ENCODE measurements at places on chromosomes 2 and 18.

DNA sequence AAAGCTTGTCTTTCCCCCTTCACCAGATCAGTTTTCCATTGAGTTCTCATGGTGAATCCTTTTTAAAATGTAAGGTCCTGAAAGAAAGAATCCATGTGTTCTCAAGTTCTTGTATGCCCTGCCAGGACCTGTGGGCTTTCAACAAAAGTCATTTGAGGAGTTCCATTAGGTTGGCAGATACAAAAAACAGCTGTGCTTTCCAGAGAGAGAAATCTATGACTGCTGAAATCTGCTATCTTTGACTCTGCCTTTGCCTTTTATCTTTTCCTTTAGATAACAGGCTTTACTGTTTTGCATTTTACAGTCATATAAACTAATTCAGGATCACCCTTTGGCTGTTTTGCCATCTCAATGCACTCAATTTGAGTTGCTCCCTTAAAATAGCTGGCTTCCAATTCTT lies 59.7 kb downstream of the CXCR4 start:
- no peak for DNase-seq

DNA sequence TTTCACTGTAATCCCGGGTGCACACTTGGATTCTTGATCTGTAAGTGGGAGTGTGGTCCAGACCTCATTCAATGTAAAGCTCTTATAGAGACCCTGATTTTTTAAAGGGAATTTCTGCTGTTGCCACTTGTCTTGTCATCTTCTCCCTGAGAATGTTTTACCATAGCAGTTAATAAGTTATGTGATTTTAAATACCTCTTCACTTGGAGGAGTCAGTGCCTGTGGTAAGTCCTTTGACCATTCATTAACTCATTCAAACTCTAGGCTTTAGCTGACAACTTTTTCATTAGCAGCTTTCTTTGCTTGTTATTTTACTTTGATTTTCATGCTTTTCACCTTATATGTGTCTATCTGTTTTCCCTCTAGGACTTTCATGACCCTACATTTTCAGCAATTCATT lies 51.3 kb downstream of the FMNL2 start:
- no peak for DNase-seq

DNA sequence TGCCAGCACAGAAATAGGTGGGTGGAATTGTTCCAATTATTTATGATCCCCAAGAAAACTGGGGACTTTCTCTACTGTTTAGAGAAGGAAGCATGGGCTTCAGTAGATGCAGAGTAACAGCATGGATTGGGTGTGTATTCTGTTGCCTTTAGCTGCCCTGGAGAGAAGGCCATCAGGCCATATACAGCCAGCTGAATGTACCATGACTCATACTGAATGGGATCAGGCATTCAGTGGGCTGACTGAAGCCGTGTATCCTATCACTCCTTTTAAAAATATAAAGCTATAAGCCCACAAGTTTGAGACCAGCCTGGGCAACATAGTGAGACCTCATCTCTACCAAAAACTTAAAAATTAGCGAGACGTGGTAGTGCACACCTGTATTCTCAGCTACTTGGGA lies 16.7 kb upstream of the PLEKHM3 start:
- no peak for DNase-seq

GRCh38 chr2:232772531-232772930 lies 3.8 kb downstream of the KCNJ13 start:
- DNase-seq: no peak

DNA sequence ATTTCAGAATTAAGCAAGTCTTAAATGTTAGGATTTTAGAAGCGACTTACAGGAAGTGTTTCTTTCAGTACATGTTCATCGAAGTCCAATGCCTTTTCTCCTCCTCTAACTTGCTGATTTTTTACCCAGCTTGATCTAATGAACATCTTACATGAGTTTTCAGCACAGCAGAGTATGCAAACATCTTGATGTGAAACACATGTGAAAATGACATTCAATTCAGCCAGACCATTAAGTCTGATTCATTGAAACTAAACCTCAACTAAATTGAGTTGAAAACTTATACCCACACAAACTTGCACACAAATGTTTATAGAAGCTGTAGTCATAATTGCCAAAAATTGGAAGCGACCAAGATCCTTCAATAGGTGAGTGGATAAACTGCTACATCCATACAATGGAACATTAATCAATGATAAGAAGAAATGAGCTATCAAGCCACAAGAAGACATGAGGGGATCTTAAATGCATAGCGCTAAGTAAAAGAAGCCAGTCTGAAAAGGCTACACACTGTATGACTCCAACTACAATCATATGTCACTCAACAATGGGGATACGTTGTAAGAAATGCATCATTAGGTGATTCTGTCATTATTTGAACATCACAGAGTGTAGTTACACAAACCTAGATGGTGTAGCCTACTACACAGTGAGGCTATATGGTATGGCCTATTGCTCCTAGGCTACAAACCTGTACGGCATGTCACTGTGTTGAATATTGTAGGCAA lies 18.5 kb downstream of the PSTPIP2 start:
- no peak for DNase-seq

- DNase-seq: no peak
Observed at GRCh38 chr2:200301953-200302858, 4.3 kb upstream of the SPATS2L start.

DNA sequence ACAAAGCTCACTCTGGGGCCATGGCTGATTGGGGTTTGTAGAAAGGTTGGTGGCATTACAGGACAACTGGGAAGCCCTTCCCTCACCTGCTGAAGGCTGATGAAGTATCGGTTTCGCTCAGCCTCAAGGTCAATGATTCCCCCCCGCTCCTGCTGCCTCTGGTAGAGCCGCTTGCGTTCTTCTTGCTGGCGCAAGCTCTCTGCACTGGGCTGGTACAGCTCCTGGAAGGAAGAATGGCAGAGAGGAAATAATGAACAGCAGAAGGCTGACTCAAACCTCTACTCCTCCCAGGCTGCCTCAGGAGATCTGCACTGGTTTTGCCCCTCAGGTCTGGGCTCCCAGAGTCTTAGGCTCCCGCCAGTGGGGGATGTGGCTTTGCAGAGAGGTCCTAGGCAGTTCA lies 5.2 kb downstream of the BCS1L start:
- no peak for DNase-seq

DNA sequence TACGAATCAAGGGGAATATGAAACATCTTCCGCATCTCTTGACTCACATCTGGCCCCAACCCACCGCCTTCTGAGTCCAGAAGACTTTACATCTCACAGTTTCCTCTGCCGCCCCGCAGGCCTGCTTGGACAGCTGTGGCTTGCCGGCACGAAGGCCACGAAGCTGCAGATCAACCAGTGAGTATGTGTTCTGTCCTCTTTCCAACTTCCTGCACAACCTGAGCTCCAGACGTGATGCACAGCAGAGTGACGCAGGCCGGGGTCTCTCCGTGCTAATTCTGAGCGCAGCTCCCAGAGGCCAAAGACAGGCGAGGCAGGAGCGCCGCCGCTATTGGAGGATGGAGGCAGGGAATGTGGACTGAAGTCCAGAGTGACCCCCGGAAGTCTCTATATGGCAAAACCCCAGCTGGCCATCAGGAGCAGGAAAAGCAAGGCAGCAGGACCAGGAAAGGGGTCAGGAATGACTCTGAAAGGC lies 93.5 kb downstream of the ZCCHC2 start:
- DNase-seq: no peak

DNA sequence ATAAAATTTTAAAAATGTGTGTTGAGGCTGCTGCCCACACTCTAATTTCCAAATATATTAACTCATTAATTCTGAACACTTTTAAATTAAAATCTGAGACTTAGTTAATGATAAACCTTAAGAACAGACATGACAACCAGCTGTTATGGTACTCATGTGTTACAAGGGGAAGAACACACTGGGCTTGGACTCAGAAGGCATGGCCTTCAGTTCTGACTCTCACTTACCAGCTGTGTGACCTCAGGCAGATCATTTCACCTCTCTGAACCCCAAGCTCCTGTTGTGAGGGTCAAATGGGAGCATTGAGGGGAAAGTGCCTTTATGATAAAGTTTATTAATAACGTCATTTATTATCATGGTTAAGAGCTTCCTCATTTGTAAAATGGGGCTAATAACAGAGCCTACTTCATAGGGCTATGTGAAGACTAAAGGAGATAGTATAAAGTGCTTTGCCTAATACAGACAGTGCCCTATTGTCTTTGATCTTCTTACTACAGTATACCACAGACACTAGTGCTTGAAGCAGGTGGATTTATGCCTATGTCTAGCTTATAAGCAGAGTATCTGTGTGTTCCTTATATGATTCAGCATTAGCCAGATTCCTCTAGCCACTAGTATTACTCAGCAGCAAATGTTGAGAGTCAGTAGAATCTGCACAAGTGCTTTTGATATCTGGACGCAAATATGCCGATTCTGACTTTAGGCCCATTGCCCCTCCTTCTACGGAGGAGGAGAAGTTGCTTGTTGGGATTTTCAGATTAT lies 99.6 kb downstream of the SGPP2 start:
- no peak for DNase-seq

DNA sequence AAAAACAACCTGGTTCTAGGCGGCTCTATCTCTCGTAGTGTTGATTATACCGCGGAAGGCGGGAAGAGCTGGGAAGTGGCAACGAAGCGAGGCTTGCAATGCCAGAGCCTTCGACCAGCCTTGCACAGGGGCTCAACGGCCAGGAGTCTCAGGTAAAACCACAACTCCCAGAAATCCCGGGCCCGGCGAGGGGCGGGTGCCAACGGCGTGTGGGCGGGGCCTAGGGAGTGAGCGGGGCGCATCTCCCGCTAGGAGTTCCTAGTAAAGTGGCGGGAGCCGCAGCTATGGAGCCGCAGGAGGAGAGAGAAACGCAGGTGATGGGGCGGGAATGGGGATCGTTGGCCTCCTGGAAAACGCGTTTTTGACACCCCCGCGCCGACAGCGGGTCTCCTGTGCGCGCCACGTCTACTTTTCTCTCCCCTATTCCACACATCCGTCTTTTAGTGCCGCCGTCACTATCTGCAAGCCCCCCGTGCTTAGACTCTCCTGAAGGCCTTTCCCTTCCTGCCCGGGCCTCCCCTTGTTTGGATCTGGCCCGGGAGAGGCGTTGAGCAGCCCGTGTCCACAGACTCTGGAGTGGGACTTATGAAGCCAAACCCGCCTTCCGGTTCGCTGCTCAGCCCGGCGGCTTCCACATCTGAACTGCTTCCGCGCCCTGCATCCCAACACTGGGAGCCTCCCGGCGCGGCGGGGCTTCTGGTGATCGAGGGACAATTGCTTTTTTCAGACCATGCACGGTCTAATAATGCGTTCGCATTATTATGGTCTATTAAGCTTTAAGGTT lies at the start of gene HAUS1:
TSS of gene HAUS1 (plus strand) at position 258 of the 784 bp plus-strand sequence. CDS start at position 285, 27 bp downstream.
- DNase-seq: peak; percentile 96

DNA sequence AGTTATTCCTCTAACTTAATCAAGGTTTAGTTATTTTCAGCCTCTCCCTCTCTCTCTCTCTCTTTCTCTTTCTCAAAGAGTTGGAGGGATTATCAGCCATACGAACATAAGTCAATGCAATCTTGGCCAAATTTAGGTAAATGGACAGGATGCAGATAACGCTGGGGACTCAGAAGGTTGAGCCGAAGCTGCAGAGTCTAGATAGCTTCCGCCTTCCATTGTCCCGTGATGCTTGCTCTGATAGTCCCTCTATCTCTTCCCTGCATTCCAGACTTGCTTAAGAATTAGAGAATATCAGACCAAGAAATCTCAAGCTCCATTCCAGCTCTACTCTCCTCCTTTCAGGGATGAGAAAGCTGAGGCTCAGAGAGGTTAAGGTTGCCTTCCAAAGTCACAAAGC lies 502.8 kb upstream of the TNP1 start:
- no peak for DNase-seq

Measured in H9 (cell line).